ENCODE measurements at places on chromosomes 7 and 10. TPM values are rescaled to one million over a fixed set of nuclear protein-coding genes. Genes with fewer than 3 reads are reported as not detected.

Gene EPDR1
- total RNA-seq, result 2.1 TPM

Gene PAX4
- not detected for total RNA-seq

- H3K4me1 ChIP-seq, result peaks cover 46% of the 10 kb centered on the region
- H3K4me3 ChIP-seq, result peak overlapping the region; percentile 51
- H3K27ac ChIP-seq, result peak overlapping the region; percentile 99
- peaks cover 18% of the 10 kb centered on the region for H3K36me3 ChIP-seq
- DNase-seq, result peak; percentile 42
Observed at GRCh38 chr7:74092964-74093471, 9.4 kb downstream of the LIMK1 start.

DNA sequence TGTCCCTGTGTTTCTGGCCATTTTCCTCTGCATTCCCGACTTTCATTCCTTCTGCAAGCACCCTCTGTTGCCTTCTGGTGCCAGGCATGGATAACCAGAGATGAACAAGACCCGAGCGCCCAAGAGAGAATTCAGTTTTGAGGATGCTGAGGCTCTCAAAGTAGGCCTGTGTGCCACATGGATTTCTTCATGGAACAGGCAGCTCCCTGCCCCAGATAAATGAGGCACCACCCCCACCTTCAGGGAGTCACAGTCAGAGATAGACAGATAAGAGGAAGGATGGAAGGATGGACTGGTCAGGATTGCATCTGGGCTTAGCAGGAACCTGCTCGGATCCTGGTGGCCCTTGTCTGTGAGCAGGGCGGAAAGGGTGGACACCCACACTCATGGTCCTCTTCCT lies 49.4 kb downstream of the ADCYAP1R1 start:
- DNase-seq, result no peak
- H3K27me3 ChIP-seq, result no peaks in the 10 kb centered on the region
- H3K4me1 ChIP-seq, result no peaks in the 10 kb centered on the region
- H3K36me3 ChIP-seq, result no peaks in the 10 kb centered on the region
- H3K27ac ChIP-seq, result no peak overlapping the region
- H3K4me3 ChIP-seq, result no peak overlapping the region

Gene PSMC2
- 93.9 TPM for total RNA-seq

Gene ZNF485
- total RNA-seq, result 1.1 TPM

- H3K4me3 ChIP-seq, result peak overlapping the region; percentile 29
- H3K27me3 ChIP-seq, result no peaks in the 10 kb centered on the region
- peak overlapping the region; percentile 78 for H3K27ac ChIP-seq
- no peak for DNase-seq
Observed at GRCh38 chr10:5840314-5841307, 27.4 kb upstream of the GDI2 start.

Measured in natural killer cell (primary cell).